ENCODE measurements at places on chromosomes 7 and 10.

DNA sequence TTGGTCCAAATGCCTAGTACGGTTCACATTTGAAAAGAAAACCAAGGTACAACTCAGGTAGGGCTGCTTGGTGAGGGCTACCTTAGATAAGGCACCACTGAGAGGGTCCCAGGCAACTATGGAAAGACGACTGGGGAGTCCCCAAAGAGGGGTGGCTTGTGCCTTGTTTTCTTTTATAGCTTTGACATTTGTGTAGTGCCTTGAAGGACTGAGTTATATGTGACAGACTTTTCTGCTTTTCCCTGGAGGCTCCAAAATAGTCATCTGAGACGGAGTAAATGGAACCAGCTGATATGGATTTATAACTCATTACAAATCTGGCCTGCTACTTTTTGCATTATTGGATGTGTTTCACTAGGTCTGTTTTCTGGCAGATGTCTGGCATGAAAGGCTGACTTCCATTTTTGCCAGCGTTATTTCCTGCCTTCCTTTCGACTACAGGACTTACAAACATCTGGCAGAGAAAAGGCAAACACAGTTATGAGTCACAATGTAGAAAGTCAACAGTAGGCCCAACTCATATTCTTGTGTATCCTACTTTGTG is 88.2 kb upstream of the IMMP2L start:
- peak; percentile 67 for DNase-seq

DNA sequence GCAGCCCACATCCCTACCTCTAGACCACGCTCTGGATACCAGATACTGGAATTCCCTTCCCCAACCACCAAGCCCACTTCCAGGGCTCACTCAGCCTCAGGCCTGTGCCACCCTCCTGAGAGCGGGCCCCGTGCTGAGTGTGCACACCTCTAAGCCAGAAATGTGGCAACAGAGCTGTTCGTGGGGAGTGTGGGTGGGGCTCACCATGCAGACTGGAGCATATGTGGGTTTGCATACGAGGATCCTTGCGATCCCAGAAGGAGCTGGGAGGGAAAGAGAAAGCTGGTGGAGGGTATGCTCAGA is 13.0 kb upstream of the LIMK1 start:
- DNase-seq: no peak

GRCh38 chr10:72221278-72221677 is 5.2 kb upstream of the ASCC1 start:
- no peak for DNase-seq

- no peak for DNase-seq
Observed at GRCh38 chr10:93722550-93722949, 20.2 kb upstream of the FRA10AC1 start.

DNA sequence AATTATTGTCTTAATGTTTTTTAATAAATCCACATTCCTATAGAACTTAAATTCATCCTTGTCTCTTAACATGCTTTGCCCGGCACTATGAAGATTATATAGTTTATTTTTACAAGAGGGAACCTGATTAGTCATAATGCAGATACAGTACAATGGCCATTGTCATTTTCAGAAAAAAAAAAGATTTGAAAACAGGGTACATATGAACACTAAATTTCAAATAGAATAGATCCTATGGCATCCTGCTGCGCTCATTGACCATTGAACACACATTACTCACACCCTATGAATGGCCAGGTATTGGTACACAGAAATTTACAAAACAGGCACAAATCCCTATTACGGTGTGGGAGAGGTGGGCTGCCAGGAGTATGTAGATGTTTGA is 2.0 kb upstream of the KLF6 start:
- no peak for DNase-seq

DNA sequence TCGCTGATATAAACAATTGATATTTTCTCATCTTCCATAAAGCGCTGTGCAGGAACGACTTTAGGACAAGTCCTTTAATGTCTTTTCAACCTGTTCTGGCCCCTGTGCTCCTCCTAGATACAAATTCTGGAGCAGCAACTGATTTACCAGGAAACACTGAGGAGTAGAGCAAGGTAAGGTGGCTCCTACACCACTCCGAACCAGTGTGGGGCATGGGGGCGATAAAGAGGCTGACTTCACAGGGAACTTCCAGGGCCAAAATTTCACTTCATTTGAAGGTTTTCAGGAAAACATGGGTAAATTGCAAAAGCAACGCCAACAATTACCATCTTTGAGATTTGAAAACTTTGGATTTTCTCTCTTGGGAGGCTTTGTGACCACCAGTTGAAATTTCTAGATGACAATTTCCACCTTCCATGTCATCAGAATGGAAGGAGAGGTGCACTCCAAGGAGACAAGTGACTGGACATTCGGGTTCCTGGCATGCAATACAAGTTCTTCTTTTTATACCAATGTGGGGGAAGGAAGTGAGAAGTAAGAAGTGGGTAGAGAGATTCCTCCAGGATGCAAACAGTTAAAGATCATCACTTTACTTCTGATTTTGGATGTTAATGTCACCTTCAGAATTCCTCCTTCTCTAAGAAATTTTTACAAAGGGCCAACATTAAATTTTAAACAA is 118.5 kb downstream of the FAM107B start:
- DNase-seq: no peak

- peak; percentile 4 for DNase-seq
Observed at GRCh38 chr10:132962623-132963429, 20.5 kb upstream of the CFAP46 start.

- no peak for DNase-seq
Observed at GRCh38 chr7:28961972-28962371, 3.8 kb upstream of the TRIL start.

GRCh38 chr7:134667899-134668298 is 21.2 kb downstream of the BPGM start:
- DNase-seq: no peak

- no peak for DNase-seq
Observed at GRCh38 chr7:29248713-29249382, 54.3 kb downstream of the CHN2 start.

DNA sequence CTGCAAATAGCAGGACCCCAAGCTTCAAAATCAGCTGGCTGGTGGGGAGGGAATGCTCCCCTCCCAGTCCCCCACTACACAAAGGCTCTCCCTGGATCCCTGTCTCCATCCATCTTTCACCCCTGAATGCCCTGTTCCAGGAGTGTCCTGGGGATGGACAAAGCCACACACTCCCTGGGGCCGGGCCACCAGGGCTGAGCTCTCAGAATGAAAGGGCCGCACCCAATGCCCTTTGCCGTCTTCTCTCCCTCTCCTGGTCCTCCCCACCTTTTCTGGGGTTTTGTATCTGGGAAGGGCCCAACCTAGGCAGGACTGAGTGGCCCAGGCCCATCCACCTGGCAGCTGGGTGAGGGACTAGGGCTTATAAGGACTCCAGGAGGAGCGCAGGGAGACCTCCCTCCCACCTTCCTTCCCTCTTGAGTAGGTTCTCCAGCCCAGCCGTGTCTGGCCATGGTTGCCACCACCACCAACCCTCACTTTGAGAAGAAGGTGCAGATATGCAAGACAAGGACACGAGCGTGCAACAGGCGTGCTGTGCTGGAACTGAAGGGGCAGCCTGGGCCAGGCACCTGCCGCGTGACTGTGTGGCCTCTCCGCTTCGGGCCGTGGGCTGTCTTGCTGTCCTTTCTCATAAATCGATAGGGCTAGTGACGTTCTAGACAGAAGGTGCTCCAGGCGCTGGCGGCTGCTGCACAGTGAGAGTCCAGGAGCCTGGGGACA is 157.1 kb downstream of the TCERG1L start:
- no peak for DNase-seq

DNA sequence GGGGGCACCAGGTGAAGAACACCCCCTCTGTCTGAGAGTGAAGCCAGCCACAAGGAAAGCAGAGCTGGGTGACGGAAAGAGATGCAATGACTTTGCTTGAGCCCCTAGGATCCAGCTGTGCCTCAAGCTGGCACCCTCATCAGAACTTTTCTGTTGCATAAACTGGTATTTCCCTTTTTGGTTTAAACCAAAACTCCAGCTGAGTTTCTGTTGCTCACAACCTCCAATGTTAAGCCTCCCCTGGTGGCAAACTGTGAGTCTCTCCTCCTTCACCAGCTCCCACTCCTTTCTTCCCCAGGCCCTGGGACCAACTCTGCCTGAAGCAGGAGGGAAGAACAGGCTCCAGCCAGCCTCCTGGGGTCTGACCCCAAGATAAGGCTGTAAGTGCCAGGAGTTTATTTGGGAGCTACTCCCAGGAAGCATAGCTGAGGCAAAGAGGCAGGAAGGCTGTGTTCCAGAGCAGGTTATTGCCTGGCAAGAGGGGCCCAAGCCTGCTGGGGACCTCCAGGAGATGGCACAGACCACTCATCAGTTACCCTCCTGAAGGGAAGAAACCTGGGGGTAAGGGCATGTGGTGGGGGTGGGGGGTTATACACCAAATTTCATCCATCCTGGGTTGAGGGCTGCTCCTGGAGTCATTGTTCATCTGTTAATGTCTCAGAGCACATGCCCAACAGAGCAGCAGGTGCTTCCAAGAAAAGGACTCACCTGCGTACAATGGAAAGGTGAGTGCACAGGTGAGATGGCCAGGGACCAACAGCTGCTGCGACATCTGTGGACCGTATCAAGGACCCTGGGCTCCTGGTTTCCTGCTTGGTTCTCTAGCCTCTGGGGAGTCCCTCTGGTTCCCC is 73.3 kb upstream of the NANOS1 start:
- DNase-seq: no peak

- no peak for DNase-seq
Observed at GRCh38 chr7:122467661-122468449, 163.3 kb upstream of the FEZF1 start.

- no peak for DNase-seq
Observed at GRCh38 chr7:158611541-158611940, 23.9 kb upstream of the PTPRN2 start.

DNA sequence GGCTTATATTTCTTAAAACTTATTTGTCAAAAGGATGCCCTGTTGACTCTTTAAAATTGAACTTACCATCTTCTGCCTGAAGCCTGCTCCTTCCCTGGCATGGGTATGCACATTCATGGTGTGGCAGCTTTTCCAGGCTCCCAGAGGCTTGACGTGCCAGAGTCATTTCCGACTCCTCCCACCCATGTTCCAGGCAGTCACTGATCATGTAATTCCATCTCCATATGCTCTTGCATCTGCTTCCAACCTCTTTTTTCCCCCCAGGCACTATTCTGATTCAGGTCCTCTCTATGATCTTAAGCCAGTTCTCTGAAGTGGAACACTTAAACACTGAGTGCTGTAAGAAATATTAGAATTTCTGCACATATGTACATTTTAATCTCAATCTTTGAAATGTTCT is 82.2 kb downstream of the CFAP58 start:
- DNase-seq: peak; percentile 21

GRCh38 chr7:135164357-135165061 is 6.0 kb downstream of the CYREN start:
- DNase-seq: no peak

- no peak for DNase-seq
Observed at GRCh38 chr7:45990276-45990675, 69.2 kb upstream of the IGFBP3 start.

All from fibroblast of skin of abdomen (primary cell).